ENCODE measurements at places on chromosomes 4 and X.

DNA sequence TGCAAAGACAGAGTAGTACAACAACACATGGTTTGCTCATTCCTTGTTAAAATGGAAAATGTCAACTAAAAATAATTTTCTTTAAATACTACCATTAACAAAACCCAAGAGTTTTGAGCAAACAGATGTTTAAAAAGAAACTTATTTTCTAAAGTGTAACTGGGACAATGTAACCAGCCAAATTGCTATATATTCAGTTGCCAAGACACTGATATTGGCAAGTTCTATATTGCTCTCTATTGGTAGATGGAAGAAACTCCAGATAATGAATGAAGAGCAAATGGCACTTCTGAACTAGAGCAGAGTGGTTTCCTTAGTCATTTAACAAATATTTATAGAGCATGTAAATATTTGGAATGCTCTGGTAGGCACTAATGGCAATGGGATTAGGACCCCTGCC is 966.2 kb downstream of the RPA4 start:
- no peak for DNase-seq

DNA sequence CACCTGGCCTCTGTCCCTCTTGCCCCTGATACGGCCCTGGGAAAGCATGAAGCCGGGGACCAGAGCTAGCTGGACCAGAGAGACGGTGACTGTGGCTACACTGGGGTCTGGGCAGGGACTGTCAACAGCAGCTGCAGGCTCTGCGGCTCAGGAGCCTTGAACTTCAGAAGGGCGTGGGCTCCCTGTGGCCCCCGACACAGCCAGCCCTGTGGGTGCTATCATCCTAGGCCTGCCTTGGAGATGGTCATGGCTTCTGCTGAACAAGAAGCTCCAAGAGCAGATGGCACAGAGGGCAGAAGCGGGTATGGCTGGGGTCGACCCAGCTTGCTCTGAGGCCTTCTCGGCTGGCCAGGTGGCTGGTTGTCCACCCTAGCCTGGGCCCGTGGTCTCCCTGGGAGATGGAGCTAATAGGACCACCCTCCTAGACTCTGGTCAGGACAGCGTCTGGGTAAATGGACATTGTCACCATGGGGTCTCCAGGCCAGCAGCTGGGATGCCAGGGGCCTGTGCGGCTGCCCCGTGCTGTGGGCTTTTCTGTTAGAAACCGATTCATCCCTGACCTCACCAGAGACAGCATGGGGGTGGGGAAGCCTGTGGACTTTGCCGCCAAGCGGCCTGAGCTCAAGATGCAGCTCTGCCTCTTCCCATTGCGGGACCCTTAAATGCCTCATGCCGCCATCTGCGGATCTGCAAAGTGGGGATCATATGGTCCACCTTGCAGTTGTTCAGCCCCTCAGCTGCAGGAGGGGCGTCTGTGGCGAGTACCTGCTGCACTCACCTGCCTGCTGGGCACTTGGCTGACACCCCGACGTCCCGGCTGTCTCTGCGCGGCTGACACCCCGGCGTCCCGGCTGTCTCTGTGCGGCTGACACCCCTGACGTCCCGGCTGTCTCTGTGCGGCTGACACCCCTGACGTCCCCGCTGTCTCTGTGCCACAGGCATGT is 21.1 kb downstream of the CPZ start:
- no peak for DNase-seq

DNA sequence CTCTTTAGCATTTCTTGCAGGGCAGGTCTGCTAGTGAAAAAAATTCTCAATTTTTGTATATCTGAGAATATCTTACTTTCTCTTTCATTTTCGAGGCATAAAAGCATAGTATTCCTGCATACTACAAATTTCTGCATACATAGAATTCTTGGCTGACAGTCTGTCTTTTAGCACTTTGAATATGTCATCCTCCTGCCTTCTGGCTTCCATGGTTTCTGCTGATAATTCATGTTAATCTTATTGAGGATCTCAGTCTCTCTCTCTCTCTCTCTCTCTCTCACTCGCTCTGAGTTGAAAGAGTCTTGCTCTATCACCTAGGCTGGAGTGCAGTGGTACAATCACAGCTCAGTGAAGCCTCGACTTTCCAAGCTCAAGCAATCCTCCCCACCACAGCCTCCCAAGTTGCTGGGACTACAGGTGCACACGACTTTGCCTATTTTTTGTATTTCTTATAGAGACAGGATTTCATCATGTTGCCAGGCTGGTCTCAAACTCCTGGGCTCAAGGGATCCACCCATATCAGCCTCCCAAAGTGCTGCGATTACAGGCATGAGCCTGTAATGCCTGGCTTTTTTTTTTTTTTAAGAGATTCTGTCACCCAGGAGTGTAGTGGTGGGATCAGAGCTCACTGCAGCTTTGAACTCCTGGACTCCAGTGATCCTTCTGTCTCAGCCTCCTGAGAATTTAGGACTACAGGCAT is 161.3 kb downstream of the FNIP2 start:
- no peak for DNase-seq

- no peak for DNase-seq
These were observed 1.9 kb upstream of the EIF1AX start for GRCh38 chrX:20143561-20143960.

GRCh38 chr4:144648042-144648441 is 2.1 kb downstream of the HHIP start:
- DNase-seq: no peak

- no peak for DNase-seq
These were observed 166.8 kb upstream of the MAMLD1 start for GRCh38 chrX:150196285-150196684.

GRCh38 chr4:38243388-38244053 is 283.3 kb downstream of the PTTG2 start:
- DNase-seq: no peak

DNA sequence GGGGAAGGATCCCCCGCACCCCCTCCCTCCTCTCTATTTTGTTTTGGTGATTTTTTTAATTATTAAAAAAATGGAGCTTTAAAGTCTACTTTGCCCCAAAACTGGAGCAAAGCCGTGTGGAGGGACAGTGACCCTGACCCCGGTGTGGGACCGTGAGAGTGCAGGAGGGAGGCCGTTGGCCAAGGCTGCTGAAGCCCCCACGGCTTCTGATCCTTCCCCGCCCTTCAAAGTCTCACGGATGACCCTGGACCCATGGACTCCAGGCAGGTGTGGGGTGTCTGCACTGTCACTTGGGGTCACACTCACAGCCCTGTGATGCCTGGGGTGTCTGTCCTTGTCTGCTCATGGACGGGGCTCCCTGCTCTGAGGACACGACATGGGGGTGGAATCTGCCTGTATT is 133.3 kb downstream of the CPZ start:
- DNase-seq: no peak

DNA sequence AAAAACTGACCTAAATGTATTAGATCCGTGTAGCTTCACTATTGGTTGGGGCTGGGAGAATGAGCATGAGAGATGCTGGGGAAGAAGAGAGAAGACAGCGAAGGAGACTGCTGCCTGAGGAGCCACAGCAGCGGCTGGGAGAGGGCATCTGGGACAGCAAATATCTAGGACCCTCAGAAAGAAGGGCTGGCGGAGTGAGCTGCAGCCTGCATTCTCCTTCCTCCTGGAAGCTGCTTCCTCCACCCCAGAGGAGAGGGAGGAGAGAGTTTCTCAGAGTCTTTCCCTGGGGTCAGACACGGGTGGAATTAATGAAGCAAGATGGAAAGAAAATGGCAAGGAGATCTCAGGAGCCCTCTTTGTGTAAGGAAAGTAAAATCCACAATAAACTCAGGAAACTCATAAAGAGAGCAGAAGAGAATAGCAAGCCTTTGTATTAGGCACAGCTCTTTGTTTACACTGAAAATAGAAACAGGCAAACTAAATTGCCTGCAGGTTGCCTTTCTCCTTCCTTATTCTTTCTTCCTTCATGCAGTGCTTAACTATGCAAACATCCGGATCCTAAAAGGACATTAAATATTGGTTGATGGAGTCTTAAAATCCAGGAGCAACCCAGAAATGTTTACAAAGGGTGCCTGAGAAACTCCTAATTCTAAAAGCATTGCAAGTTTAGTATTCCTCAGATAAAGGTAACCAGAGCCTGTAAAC is 130.3 kb upstream of the GALNT7 start:
- no peak for DNase-seq

- no peak for DNase-seq
These were observed 375.1 kb downstream of the FAT4 start for GRCh38 chr4:125689805-125690204.
